MM.1S (cell line): ENCODE measurements at places on chromosomes 3 and 15.

DNA sequence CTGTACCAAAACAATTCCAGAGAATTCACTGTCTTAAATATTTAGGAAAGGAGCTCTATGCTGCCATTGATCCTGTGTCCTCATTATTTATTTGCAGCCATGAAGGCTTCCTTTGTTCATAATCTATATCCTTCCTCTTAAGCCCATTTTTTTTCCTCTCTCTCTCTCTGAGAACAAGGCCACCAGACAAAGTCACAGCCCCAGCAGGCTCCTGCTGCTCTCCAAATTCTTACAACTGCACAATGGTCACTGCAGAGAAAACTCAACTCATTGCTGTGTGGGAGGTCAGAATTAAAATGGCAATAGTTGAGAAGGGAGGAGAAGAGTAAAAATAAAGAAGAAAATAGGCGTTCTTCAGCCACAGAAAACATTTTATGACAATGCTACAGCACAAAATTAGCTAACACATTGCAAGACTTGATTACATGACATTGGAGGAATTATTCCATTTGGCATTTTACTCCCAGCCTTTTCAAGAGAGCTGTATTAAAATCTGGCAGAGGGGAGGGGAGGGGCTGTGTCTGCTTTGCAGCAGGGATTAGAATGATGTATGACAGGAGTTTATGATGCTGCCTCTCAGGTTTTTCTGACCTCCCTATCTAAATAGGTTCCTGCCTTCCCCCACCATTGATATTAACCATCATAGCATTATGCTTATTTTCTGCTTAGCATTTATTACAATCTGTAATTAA is 399.7 kb upstream of the THBS1 start:
- no peaks in the 10 kb centered on the region for H3K27me3 ChIP-seq
- no peak for DNase-seq
- no peak overlapping the region for H3K27ac ChIP-seq
- no peaks in the 10 kb centered on the region for H3K4me1 ChIP-seq
- no peaks in the 10 kb centered on the region for H3K36me3 ChIP-seq

DNA sequence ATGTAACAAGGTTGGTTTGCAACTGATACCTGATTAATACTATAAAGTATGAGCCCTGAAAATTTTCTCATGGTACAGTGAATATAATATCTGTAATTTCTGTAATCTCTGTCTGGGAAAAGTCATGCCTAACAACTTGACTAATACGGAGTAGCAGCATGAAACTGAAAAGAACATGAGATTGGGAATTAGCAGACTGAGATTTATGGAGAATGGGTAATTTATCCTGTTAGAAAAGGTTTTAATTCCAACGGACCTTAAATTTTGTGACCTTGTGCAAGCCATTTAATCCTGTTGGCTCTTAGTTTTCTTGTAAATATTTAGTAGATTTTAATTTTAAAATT is 90.2 kb upstream of the CMC1 start:
- no peak for DNase-seq
- no peaks in the 10 kb centered on the region for H3K27me3 ChIP-seq
- no peak overlapping the region for H3K4me3 ChIP-seq
- H3K27ac ChIP-seq, result no peak overlapping the region
- no peaks in the 10 kb centered on the region for H3K36me3 ChIP-seq
- H3K4me1 ChIP-seq, result no peaks in the 10 kb centered on the region

DNA sequence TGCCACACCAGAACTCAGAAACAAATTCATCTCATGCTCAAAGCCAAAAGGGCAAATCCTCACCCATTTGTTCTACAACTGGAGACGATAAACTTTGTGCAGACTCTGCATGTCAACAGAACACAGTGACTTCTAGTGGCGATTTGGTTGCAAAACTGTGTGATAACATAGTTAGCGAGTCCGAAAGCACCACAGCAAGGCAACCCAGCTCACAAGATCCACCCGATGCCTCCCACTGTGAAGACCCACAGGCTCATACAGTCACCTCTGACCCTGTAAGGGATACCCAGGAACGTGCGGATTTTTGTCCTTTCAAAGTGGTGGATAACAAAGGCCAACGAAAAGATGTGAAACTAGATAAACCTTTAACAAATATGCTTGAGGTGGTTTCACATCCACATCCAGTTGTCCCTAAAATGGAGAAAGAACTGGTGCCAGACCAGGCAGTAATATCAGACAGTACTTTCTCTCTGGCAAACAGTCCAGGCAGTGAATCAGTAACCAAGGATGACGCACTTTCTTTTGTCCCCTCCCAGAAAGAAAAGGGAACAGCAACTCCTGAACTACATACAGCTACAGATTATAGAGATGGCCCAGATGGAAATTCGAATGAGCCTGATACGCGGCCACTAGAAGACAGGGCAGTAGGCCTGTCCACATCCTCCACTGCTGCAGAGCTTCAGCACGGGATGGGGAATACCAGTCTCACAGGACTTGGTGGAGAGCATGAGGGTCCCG is 199.7 kb downstream of the AKAP13 start:
- H3K4me1 ChIP-seq, result peaks cover 5% of the 10 kb centered on the region; the same call in 1 of the 2 replicates
- no peak for DNase-seq
- no peak overlapping the region; the same call in 1 of the 2 replicates for H3K27ac ChIP-seq

DNA sequence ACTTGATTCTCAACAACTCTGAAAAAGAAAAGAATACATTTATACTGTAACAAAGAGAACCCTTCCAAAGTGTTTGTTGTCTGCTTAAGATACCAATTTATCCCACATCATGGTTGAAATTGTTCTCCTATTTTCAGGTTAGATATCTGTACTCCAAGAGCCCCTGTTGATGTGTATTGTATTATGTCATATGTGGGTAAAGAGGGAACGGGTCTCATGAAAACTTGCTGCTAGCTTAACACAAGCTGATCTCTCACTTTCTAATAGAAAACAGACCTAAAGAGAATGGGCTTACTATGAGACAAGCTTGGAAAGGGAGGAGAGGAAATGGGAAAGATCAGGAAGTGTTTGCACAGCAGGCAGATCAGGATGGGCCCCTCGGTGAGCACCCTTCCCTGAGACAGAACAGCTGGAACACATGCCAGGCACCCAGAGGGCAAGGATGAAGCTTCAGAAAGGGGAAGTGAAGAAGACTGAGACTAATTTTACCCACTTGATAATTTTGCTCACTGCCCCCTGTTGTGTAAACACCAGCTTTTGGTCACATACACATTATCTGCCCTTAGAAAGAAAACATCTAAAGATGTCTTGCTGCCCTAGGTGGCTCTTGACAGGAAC is 747.9 kb upstream of the CCDC54 start:
- H3K4me1 ChIP-seq, result no peaks in the 10 kb centered on the region
- H3K4me3 ChIP-seq, result no peak overlapping the region
- H3K36me3 ChIP-seq, result no peaks in the 10 kb centered on the region

- no peaks in the 10 kb centered on the region for H3K27me3 ChIP-seq
- peaks cover 14% of the 10 kb centered on the region; the same call in 1 of the 2 replicates for H3K36me3 ChIP-seq
- H3K4me3 ChIP-seq, result no peak overlapping the region
- H3K4me1 ChIP-seq, result no peaks in the 10 kb centered on the region
- H3K27ac ChIP-seq, result no peak overlapping the region
Observed at GRCh38 chr15:40217166-40217824, 21.6 kb upstream of the PAK6 start.

DNA sequence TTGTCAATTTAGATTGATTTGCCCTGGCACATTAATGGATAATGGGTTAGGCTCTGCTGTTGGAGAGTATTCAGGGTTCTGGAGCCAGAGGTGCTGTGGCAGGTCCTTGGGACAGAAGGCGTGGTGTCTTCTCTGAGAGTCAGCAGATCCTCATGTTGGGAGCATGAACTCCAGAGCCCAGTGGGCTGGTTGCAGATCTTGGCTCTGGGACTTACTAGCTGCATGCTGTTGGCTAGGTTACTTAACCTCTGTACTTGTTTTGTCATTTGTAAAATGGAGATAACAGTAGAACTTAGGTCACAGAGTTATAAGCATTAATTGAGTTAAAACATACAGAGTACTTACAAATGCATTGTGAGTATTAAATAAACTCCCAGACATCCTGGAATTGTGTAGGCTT is 77.6 kb downstream of the CCK start:
- no peaks in the 10 kb centered on the region for H3K27me3 ChIP-seq
- peaks cover 25% of the 10 kb centered on the region for H3K4me1 ChIP-seq
- no peak for DNase-seq
- H3K36me3 ChIP-seq, result no peaks in the 10 kb centered on the region
- H3K27ac ChIP-seq, result no peak overlapping the region
- H3K4me3 ChIP-seq, result no peak overlapping the region

GRCh38 chr3:89395456-89395855 is 288.0 kb downstream of the EPHA3 start:
- H3K36me3 ChIP-seq, result no peaks in the 10 kb centered on the region
- H3K4me1 ChIP-seq, result no peaks in the 10 kb centered on the region
- no peaks in the 10 kb centered on the region for H3K27me3 ChIP-seq
- DNase-seq, result no peak
- H3K4me3 ChIP-seq, result no peak overlapping the region

- no peaks in the 10 kb centered on the region for H3K27me3 ChIP-seq
- no peak overlapping the region for H3K27ac ChIP-seq
- no peaks in the 10 kb centered on the region for H3K4me1 ChIP-seq
- DNase-seq, result peak; percentile 84
- H3K36me3 ChIP-seq, result no peaks in the 10 kb centered on the region
- peak overlapping the region; percentile 6; the same call in 1 of the 2 replicates for H3K4me3 ChIP-seq
Observed at GRCh38 chr3:190424478-190425439, 24.9 kb downstream of the TMEM207 start.

- no peaks in the 10 kb centered on the region for H3K27me3 ChIP-seq
- H3K27ac ChIP-seq, result no peak overlapping the region
- H3K36me3 ChIP-seq, result no peaks in the 10 kb centered on the region
- no peaks in the 10 kb centered on the region for H3K4me1 ChIP-seq
- H3K4me3 ChIP-seq, result no peak overlapping the region
Observed at GRCh38 chr15:39300451-39301153, 280.3 kb upstream of the THBS1 start.

- peak overlapping the region; percentile 27; the same call in 1 of the 2 replicates for H3K4me3 ChIP-seq
- H3K27ac ChIP-seq, result no peak overlapping the region
- H3K4me1 ChIP-seq, result peaks cover 8% of the 10 kb centered on the region
- H3K27me3 ChIP-seq, result no peaks in the 10 kb centered on the region
- no peak for DNase-seq
Observed at GRCh38 chr15:76150513-76150912, 90.7 kb downstream of the TMEM266 start.

- no peak overlapping the region for H3K4me3 ChIP-seq
- H3K27me3 ChIP-seq, result no peaks in the 10 kb centered on the region
- H3K27ac ChIP-seq, result no peak overlapping the region
- H3K4me1 ChIP-seq, result peaks cover 10% of the 10 kb centered on the region
Observed at GRCh38 chr15:91476861-91477260, 376.6 kb upstream of the SLCO3A1 start.

- no peaks in the 10 kb centered on the region for H3K4me1 ChIP-seq
- H3K36me3 ChIP-seq, result no peaks in the 10 kb centered on the region
- H3K27ac ChIP-seq, result no peak overlapping the region
Observed at GRCh38 chr3:171984883-171985282, 54.5 kb upstream of the FNDC3B start.

DNA sequence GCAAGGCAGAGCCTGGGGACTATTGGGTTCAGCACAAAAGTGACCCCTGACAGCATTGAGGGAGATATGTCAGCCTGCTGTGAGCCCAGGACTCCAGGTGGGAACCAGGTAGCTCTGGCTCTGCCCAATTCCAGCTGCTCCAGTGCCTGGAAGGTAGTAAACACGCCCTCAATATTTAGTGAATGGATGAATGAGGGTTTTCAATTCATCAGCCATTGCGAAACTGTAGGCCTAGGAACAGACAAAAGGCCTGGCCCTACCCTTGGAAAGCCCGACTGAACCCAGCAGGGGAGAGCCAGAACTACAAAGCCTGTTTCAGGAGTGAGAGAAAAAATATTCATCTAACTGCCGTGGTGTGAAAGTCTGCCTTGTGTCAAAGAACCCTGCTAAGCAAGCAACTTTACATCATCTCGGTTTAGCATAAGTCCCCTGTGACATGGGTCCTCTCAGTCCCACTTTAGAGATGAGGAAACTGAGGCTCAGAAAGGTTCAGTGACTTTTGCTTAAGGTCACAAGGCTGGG is 8.1 kb upstream of the CSK start:
- DNase-seq, result peak; percentile 48
- peaks cover 72% of the 10 kb centered on the region for H3K4me1 ChIP-seq
- H3K4me3 ChIP-seq, result no peak overlapping the region
- peak overlapping the region; percentile 79 for H3K27ac ChIP-seq
- no peaks in the 10 kb centered on the region for H3K27me3 ChIP-seq

GRCh38 chr3:195701042-195701915 is 19.5 kb upstream of the MUC20 start:
- H3K4me1 ChIP-seq, result no peaks in the 10 kb centered on the region
- DNase-seq, result peak; percentile 5

DNA sequence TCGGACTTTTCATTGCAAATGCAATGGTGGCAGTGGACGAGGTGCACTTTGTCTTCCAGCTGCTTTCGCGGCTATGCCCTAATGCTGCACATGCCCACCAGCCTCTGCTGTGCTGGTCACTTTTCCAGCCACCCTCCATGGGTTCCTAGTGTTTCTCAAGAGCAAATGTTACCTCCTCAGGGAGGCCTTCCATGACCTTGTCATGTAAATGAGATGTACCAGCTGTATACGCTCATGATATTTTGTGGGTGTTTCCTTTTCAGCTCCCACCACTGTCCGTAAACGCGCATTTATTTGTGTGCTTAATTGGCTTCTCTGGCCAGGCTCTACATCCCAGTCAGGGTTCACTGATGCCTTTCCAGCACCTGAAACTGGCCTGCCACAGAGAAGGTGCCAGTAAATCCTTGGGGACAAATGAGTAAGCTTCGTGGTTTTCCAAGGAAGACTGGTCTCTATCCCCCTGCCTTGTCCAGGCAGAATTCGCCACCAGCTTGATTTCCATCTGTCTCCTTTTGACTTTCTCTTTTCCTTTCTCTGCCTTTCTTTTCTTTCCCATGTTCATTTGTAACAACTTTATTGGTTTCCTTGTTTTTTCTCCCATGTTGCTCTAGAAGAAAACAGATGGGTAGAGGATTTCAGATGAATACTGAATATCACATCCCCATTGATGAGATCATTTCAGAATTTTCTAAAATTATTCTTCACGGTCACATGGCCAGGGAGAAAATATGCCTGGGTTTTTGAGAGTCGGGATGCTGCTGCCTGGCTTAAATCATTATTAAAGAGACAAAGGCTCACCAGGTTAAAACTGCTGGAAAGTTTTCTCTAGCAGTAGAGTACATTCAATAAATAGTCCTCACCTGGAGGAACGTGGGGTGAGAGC is 82.5 kb downstream of the CHST2 start:
- no peaks in the 10 kb centered on the region for H3K36me3 ChIP-seq
- H3K4me1 ChIP-seq, result peaks cover 3% of the 10 kb centered on the region
- DNase-seq, result no peak
- no peaks in the 10 kb centered on the region for H3K27me3 ChIP-seq

DNA sequence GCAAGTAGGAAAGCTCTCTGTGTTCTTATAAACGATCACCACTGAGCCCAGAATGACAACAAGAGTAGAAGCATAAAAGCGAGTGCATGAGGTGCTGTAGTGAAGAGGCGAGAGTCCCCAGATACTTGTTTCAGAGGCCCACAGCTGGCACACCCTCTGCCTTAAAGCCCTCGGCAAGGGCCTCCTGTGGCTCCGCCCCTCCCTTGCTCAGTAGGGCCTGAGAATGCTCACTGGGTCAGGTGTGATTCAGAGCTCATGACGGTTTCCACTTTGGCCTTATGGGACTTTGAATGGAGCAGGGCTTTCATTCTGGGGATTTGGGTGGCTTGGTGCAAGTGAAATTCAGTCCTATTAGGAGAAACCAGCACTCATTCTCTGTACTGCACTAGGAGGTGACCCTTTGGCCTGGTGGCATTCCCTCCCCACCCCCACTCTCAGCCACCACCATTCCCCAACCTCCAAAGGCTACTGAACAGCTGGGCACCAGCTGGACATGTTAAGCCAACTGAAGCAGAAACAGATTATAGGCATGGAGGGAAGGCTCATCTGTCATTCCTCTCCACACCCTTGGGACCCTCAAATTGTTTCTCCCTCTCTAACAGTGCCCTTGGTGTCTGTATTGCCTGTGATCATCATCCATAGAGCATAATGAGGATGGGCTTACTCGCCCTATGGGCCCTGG is 109.6 kb upstream of the CTDSPL start:
- H3K27me3 ChIP-seq, result no peaks in the 10 kb centered on the region
- H3K4me3 ChIP-seq, result no peak overlapping the region
- no peak overlapping the region for H3K27ac ChIP-seq
